ENCODE measurements at places on chromosomes 5 and 9.

- DNase-seq = no peak
Measured at GRCh38 chr5:2024986-2025721, 142.4 kb upstream of the IRX4 start.

DNA sequence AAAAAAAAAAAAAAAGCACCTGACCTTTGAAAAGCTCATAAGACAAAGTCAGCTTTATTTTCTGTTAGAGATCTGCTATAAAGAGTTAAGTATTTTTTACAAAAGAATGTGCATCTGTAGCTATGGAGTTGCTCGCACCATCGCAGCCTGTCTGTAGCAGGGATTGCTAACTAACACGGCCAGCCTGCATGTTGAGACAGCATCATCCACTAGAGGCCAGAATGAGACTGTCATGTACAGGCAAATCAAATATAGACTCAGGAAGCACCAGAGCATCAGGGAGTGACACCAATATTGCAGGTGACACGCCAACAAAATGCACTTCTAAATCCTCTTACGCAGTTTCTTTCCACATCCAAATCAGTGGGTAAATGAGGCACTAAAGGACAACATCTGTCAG is 136.3 kb upstream of the RASEF start:
- DNase-seq = peak; percentile 20

DNA sequence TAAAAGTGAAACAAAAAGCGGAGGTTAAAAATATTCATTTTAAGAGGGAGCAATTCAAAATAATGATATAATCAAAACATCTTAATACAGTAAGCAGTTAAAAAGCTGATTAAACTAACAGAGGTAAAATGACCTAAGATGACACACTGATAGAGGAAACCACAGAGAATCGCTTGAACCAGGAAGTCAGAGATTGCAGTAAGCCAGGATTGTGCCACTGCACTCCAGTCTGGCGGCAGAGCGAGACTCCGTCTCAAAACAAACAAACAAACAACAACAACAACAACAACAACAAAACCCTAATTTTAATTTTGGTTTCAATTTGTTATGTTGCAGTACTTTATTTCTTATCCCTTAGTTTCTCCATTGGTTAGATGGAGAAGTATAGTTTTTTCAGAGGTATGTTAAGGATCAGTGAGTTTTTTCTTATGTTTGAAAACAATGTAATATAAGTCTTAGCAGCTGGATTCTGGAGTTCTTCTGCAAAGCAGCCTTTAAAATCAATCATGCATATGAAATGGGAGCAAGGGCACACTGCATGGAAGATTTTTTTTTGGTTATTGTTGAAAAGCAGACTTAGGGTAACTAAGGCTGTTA is 58.5 kb downstream of the MLANA start:
- peak; percentile 62 for DNase-seq

DNA sequence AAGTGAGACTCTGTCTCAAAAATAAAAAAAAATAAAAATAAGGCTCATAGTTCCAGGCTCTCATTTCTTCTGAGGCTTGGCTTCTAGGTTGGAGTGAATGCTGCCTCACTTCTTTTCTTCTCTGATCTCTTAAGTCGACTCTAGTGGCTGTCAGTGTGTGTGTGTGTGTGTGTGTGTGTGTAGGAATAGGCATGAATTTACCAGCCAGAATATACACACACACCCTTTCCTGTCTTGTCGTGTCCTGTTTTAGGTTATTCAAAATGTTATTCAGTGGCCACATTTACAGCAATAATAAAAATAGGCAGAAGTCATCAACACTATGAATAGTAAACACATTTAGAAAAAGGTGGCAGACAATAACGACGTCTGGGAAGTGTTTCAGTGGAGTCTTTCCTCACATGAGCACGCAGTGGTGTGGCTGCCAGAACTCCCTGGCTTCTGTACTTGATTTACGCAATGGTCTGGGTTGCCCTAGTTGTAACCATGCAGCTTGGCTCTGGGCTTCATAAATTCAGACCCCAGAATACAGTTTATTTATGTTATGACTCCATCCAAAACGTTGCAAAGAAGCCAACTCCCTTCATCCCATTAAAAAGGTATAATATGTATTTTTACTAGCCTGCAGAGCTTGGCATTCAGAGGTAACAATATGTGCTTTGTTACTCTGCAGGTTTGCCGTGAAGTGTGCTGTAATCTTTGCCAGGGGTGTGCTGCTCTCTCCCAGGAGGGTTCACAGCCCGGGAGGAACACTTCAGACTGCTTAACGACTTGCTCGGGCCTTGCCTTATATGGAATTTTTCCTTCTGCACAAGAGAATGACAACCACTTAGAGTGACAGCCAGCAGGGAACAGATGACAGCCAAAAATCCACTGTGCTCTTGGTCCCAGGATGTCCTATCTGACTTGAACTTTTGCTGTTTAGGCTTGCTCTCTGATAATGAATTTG is 34.4 kb upstream of the PALM2AKAP2 start:
- no peak for DNase-seq

- DNase-seq = no peak
Measured at GRCh38 chr9:36461323-36461722, 61.3 kb upstream of the RNF38 start.

- no peak for DNase-seq
Measured at GRCh38 chr9:129558551-129559505, 62.1 kb downstream of the C9orf50 start.

DNA sequence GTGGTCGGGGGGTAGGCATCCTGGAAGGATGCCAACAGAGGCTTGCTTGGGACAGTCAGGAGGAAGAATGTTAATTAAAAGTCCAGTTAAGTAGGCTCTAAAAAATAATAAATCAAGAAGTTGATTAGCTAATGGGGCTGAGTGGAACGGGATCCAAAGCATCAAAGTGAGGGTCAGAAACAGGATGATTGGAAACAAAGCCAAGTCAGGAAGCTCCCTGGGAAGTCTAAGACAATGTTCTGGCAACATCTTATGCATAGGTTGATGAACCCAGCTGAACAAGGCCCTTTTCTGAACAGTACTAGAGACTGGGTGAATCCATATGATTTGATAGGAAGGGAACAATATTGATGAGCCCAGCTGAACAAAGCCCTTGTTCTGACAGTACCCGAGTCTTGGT is 50.2 kb upstream of the STARD4 start:
- DNase-seq = no peak
